HuH-7 (cell line): ENCODE measurements at places on chromosomes 13 and 19.

DNA sequence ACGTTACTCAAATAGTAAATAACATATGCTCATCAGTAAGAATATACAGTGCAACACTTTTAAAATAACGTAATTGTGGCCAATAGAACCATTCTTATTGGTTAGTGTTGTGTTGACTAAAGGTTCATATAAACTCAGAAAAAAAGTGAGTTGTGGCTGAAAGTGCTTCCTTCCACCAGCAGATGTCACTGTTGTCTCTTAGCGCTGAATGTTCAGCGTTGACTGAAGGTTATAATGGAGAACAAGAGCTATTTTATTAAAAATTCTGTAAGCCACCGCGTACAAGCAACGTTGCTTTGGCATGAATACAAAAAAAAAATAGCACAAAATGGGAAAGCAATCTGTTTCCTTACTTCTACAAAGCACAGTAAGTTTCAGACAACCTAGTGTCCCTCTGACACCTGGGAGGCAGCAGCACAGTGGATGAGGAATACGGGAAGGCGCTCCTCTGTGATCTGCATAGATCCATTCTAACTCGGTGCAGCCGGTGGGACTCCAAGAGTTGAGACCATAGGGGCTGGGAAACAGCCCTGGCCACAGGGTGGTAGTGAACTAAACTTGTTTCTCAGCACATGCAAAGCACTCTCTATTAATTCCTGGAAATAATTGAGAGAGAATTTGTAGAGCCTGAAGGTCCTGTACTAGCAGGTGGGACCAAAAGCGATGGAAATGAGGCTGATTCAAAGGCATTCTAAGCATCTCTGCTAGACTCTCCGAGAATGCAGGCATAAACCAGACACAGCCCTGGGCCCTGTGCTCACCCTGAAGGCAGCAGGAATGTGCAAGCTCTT is 23.9 kb upstream of the OXGR1 start:
- no peak for DNase-seq

GRCh38 chr19:52237771-52238400 is 31.5 kb upstream of the ZNF766 start:
- no peak for DNase-seq

- no peak for DNase-seq
Observed at GRCh38 chr13:50450279-50450678, 393.2 kb downstream of the DLEU7 start.

- peak; percentile 73 for DNase-seq
Observed at GRCh38 chr19:18469069-18469846, 31.3 kb upstream of the ISYNA1 start.

GRCh38 chr19:55593096-55593772 is 6.1 kb downstream of the FIZ1 start:
- DNase-seq: no peak

- no peak for DNase-seq
Observed at GRCh38 chr13:108270442-108270841, 924 bp downstream of the TNFSF13B start.

- no peak for DNase-seq
Observed at GRCh38 chr19:38210458-38210987, 13.5 kb downstream of the DPF1 start.

DNA sequence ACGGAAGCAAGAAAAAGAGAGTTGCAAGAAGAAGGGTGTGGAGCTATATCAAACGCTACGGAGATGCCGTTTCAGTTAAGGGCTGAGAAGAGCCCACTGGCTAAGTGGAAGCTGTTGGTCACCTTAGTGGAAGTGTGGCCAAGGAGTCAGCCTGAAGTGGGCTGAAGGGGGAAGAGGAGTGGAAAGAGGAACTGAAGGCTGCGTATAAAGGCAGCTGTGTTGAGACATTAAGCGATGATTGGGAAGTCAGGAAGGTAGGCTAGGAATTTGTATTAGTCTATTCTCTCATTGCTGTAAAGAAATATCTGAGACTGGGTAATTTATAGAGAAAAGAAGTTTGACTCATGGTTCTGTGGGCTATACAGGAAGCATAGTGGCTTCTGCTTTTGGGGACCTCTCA is 14.1 kb upstream of the FRY start:
- no peak for DNase-seq

- no peak for DNase-seq
Observed at GRCh38 chr13:93360021-93360420, 133.4 kb downstream of the GPC6 start.

- DNase-seq: no peak
Observed at GRCh38 chr13:44249431-44249836, 124.2 kb upstream of the SERP2 start.

DNA sequence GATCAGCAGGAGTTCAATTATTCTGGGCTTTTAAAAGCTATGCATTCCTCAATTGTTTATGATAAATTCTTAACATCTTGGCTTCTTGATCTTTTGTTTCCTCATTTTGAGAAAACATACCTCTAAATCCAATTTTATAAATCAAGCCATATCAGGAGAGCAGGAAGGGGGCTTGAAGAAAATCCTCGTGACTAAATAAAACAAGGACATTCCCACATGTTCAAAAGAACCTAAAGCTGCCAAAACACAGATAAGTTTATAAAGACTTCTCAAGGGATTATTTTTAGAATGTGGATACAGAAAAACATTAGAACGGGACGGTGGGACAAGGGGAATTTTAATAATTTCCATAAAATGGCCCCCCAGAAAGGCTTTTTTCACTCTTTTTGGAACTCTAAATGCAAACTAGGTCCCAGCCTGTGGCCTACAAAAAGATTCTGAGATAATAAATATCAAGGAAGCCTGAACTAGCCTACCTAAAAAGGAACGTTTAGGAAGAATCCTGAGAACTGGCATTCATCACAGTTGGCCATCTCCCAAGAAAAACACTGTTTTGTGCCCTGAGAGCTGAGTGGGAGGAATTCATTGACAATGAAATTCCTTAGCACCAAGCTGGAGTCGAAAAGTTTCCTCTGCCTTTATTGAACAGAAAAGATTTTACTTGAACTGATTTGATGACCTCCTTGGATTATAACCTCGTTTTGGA is 30.1 kb downstream of the ZAR1L start:
- DNase-seq: no peak

GRCh38 chr19:45781214-45782161 is 802 bp downstream of the DMPK start:
- DNase-seq: no peak

DNA sequence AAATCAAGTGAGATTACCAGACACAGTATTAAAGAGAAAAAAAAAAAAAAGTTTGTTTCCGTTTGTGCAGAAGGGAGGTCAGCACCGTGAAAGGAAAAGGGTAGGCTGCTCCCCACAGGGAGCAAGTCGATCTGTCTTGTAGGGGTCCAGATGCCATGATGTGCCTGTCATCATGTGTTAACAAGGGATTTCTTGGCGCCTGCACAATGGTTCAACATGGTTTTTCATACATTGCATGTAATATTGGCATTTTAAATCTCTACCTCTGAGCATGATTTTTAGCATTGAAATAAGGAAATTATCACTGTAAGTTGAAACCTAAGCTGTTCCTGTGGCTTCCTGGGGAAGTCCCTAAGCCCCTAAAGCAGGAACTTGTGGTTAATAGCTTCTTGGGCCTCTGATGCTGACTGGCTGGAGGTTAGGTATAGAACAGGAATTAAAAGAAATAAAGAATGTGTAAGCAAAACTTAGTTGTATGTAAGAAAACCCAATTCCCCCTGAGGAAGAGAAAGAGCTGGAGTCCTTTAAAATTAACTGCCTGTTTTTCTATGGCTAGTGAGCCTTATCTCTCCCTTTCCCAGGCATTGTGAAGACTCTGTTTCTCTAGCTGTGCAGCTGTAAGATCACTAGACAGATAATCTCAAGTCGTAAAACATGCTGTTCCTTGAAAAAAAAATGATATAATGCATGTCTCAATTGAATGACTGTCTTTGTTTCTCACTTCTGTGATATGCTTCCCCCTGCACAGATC is 7.4 kb upstream of the FCGBP start:
- no peak for DNase-seq

DNA sequence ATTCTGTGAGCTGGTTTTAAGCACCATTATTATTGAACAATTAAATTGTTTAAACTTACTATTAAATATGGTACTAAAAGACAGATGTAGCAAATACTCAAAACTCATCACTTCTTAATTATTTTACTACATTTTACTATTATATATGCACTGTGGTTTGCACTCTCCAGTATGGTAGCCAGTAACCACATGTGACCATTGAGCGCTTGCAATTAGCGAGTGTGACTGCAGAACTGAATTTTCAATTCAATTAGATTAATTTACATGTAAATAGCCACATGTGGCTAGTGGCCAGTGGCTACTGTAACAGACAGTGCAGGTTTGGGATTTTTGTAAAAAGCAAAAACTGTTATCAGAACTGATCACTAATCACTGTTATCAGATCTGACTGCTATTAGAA is 208.2 kb upstream of the SOX21 start:
- no peak for DNase-seq

- DNase-seq: no peak
Observed at GRCh38 chr13:46575818-46576221, 22.9 kb downstream of the LRCH1 start.
